CD4-positive, alpha-beta T cell treated with Interferon alpha-2 for 1 hour (primary cell): ENCODE measurements at places on chromosomes 2 and 18.

DNA sequence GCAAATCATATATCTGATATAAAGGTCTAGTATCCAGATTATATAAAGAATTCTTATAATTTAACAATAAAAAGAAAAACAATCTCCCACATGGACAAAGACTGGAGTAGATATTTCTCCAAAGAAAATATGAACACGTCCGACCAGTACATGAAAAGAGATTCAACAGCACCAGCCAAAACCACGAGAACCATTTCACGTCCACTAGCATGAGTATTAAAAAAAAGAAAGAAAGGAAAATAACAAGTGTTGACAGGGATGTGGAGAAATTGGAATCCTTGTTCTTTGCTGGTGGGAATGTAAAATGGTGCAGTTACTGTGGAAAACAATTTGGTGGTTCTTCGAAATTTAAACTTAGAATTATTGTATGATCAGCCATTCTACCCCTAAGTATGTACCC is 432.7 kb upstream of the TRIB2 start:
- DNase-seq: no peak

DNA sequence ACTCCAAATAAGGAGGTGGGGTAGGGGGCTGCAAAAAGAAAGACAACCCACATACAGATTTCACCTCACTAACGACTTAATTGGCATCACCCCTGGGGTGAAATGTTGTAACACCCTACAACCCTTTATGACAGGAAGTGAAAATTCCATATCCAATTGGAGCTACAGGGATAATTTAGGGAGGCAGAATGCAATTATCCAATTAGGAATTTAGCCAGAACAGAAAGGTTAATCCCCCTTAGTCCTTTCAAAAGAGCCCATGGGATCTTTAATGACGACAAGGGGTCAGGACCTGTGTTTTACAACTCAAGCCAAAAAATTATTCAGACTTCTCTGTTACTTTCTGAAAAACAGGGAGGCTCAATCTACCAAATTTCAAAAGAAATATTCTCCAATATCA is 1027.1 kb downstream of the TMEM182 start:
- no peak for DNase-seq

DNA sequence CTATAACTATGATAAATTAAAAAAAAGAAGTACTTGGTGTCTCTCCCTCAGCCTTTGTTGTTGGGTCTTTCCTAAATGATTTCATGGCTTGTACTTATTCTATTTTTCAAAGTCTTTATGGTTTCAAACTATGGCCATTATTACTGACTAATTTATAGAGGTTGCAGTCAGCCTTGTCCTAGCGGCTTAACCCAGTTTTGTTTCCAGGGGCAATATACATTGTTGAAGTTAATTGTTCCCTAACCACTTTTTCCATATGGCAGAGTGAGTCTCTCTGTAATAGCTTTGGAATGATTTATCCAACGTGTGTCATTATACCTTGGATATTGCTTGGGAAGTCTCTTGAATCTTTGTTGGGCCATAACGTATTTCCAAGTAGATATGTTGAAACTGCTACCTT is 408.8 kb downstream of the HRH4 start:
- DNase-seq: no peak

- DNase-seq: no peak
Observed at GRCh38 chr18:23183411-23184150, 48.3 kb downstream of the CABLES1 start.

GRCh38 chr2:169049142-169049541 is 18.0 kb upstream of the ABCB11 start:
- DNase-seq: no peak

DNA sequence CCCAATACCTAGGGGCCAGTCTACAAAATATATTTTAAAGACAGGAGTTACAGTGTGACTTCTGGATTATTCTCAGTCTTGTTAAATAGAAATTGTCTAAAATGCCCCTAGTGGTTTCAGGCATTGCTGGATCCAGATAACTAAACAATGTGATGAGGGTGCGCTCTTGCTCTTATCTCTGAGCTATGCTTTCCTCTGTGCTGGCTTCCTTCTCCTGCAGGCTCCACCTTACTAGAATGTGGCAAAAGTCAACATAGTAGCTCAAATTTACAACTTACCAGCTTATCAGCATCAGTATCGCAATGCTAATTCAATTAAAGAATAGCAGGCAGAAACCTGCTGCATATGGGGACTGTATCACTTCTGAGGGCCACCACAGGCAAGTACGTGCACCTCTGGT is 61.3 kb upstream of the RNU4ATAC start:
- DNase-seq: no peak

DNA sequence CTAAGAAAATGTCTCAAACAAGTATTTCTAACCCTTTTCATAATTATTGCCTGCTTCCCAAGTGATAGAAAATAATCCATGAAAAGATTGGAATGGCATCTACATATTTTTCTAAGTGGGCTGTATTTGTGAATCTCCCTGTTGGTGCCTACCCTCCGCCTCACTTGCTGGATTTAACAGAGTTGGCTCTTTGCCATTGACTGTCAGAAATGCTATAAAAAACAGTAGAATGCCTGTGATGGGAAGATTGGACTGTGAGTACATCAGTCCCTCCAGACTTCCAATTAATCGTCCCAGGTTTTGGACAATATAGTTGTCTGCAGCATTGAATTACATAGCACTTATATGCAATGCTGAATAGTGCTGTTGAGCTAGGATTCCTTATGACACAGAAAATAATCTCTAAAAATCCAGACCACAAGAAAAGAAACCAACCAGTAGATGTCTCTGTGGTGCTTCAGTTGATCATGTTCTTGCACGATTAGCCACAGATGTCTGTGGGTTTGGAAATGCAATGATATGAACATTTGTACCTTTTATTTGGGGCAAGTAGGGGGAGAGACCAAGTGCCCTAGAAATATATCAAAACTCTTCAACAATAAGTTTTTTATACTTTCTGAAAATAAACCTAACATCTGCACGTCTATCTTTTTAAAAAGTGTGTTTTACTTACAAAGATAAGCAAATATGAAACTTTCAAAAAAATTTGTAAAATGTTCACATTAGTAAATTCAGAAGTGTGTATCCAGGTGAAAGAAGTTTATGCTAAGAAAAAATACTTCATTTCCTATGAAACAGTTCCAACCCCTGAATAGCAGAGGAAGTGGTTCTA is 88.5 kb downstream of the DYNAP start:
- DNase-seq: peak; percentile 48

DNA sequence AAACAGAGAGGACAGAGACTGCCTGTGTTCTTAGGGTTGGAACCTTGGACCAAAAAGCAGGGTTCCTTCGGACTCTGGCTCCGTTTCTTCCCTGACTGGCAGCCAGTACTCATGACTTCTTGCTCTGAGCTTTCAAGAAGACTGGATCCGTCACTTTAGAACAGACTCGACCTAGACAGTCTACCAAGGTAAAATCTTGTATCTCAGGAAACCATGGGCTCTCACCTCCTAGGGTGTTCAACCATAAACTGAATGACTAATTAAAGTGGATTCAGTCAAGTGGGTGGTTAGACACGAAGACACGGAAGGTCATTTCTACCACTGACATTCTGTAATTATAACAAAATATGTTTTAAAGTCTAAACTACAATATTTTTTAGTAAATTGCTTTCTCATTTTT is 153.8 kb upstream of the SLC39A10 start:
- DNase-seq: no peak

- no peak for DNase-seq
Observed at GRCh38 chr2:210442457-210442856, 34.1 kb downstream of the LANCL1 start.

- DNase-seq: no peak
Observed at GRCh38 chr2:191246820-191247380, 1.7 kb downstream of the MYO1B start.

DNA sequence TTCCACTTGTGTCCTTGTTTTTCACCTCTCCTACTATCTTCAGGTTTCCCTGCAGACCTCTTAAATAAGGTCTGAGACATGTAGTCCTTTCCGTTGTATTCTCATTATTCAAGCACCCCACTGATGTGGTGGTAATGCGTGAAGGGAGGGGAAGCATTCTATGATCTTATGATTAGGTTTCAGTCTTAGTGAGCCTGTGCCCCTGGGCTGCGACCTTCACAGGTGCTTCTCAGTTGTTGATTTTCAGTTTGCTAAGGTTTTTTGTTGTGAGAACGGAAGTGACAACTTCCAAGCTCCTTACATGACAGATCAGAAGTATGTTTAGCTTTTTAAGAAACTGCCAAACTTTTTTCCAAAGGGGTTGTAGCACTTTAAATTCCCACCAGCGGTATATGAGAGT is 41.3 kb downstream of the VPS54 start:
- DNase-seq: no peak

- DNase-seq: no peak
Observed at GRCh38 chr2:6814312-6814711, 51.4 kb downstream of the CMPK2 start.

GRCh38 chr2:203510256-203510940 is 24.7 kb downstream of the RAPH1 start:
- DNase-seq: no peak

DNA sequence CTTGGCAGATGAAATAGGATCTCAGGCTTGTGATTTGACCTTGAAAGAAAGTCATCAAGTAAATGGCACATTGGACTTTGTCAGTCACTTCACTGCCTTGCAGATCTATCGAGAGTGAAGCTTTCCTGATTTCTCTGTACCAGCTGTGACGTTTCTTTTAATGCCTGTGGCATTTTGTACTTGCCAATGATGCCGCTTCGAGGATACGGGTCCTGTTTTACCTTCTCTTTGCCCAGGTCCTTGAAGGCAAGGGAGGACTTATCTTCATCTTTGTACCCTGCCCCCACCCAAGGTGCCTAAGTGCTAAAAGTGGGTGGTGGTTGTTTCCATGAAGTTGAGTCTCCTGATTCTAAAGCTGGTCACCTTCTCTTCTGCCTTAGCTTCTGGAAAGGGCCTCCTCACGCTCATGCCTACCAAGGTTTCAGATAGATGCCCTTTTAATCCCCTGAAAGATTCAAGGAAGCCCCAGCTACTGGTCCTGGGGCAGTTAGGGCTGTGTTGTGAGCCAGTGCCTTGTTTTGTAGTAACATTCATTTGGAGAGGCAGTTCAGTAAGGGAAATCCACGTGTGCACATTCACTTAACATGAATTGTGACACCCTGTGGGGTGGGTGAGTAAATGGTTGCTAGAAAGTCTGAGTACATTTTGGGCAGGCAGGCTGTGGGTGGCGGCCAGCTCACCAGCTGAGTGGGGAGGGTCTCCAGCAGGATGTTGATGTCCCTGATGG is 6.1 kb downstream of the LBH start:
- DNase-seq: no peak

DNA sequence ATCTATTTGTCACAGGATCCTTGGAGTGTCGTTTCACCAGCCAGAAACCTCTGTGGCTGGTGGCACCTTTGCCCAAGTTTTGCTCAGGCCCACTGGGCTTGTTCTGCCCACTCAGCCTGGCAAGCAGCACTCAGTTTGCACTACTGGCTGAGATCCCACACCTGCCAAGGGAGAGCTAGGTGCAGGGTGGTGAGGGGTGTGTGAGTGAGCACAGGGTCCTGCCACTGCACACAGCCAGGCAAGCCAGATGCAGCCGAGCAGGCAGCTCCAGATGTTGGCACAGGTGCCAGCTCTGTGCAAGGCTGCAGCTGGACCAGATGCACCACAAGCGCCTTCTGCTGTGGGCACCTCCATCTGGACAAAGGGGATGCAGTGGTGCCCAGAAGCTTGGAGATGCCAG is 281.7 kb upstream of the UBE2E3 start:
- no peak for DNase-seq

DNA sequence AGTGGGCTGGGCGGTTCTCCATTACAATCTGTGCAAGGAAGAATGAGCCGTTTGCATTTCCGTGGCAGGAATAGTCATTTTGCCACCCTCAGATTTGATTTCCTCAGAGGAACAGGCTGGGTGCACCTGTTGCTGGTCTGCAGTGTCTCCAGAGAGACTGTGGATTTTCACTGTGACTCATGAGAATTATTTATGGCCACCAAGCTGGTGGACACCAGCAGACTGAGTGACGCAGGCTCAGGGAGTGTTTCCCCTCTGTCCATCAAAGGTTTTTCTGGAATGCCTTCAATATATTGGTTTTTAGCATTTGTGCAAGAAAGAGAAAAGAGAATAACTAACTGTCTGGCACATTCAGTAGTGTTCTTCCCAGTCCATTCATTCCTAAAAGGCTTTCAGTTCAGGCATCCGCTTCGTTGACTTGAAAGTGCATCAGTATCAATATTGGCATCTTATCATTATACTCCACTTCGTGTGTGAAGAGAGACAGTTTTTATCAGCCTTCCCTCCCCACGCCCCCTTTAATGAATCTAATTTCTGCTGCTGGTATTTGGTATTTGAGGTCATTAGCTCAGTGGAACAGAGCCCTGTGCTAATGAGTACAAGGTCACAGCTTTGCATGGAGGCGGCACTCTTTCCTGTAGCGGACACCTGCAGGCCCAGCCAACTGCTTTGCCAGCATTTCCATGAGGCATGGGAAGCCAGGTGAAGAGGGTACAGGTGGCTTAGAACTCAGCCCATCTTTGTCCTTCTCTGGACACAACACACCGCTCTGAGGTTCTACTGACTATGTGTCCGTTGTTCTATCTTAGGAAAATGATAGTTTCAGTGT is 39.9 kb downstream of the PRKCE start:
- DNase-seq: no peak

DNA sequence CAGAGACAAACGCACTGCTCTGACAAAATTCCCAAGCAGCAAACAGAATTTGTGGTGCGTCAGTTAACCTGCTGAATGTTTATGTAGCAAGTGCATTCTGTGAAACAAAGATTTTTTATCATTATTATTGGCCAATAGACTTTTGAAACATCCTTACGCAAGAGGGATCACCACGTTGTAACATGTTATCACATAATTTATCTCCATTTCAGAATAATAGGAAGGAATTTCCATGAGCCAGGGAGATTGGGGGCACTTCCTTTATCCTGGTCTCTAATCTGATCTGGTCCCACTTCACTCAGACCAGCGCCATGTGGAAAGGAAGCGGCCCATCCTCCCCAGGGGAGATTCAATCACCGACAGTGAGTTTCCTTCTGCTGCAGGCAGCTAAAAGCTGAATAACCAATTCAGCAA is 166.1 kb downstream of the PID1 start:
- no peak for DNase-seq

DNA sequence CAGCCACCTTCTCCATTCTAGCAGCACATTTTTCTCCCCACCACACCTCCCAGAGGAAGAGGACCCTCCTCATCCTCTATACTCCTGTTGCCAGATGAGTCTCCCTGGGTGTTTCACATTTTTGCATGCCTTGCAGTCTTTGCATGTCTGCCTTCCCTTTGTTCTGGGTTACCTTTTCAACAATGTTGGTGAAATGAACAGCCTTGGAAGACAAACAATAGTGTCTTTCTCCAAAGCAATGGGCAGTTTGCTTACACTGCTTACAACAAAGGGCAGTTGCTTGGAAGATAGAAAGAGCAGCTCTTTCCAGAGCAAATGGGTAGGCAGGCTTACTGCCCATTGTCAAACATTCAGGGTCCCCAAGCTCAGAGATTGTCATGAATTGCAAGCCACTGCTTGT is 14.5 kb upstream of the SEH1L start:
- no peak for DNase-seq

DNA sequence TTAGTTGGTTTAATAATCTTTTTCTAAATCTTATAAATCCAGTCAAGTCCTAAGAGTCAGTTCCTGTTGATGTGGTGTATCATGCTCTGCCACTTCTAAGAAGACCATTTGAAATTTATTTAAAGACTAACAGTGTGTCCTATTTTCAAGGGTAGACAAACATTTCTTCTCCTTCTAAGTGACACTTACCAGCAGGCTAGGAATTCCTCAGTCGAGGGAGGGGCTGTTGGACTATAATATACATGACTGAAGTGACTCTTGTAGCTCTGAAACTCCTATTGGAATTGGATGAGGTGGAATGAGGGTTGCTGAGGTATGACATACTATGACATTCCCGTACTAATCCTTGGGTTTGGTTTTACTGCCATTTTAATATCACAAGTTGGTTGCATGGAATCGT is 30.6 kb downstream of the ITGB6 start:
- DNase-seq: no peak

GRCh38 chr18:75280427-75281280 is 70.1 kb downstream of the TSHZ1 start:
- DNase-seq: no peak
